ENCODE measurements at places on chromosomes 16 and 17.

GRCh38 chr17:50995668-50996067 lies 125.0 kb downstream of the SPAG9 start:
- DNase-seq: no peak

GRCh38 chr16:86462334-86463084 lies 47.8 kb upstream of the FOXF1 start:
- peak; percentile 57 for DNase-seq

DNA sequence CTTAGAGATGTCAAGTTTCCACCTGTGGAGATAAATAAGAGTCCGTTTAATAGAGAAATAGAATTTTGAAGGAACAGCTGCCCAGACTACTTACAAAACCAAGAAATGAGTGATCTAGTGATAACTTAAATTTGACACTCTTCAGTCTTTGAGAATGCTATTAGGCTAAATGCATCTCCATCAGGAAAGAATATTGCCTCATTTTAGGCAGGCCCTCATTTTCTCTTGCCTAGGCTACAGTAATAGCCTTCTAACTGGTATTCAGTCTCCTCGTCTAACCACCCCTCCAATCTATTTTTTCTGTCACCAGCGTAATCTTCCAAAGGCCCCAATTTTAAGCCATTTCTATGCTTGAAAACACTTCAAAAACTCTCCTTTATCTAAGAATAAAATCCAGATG lies 537.8 kb upstream of the CA10 start:
- DNase-seq: no peak

DNA sequence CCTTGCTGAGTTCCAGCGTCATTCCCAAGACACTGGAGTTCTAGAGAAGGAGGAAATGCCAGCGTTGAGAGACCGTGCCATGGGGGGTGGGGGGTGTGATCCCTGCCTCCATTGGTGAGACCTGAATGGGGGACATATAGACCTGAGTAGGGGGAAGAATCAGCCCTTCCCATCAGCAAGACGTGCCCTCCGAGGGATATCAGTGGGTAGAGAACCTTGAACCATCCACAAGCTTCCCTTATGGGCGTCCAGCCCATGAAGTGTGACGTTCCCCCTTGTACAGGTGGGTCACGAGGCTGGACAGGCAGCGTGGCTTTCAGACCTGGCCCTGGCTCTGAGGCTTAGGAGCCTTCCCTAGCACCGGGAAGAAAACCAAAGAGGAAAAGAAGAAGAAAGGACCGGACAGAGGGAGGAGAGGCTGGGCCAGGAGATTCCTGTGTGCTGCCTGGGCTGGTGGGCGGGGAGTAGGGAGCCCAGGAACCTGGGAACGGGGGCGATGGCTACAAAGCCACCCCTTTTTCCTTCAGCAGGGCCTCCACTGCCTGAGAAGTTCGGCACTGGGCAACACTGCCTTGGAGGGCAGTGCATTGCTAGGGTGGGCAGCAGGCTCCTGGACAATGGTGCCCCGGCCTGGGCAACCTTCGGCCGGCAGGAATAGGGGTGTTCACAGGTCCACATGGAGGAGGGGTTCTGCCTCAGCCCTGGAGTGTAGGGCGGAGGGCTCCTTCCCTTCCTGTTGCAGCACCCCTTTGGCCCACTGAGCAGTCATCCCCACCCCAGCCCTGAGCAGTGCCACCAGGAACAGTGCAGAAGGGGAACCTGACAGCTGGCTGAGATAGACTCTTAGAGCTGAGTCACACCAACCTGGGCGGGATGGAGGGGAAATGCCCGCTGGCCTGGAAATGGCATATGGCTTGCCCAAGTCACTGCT lies 7.2 kb downstream of the RAB11FIP4 start:
- no peak for DNase-seq

DNA sequence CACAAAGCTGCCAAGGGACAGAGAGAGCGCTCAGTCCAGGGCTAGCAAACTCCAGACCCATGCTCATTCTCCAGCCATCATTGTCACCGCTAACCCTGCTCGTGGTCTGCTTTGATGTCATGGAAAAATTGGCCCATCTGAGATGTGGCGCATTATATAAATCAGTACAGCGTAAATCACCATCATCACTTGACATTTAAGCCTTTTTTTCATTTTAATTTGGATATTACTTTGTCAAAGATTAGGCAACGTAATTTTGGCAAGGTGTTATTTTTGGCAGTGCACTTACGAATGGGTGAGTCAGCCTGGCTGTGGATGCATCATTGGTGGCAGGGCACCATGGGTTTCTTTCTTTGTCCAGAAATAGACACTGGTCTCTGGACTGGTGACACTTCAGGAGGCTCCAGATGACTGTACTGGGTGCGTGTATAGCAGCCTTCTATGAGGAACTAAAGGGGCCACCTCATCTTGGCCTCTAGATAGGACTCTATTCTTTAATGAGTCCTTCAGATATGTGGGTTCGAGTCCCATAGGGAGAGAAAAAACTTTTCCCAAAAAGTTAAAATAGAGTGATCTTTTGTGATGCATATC lies 166.3 kb downstream of the MSI2 start:
- no peak for DNase-seq

DNA sequence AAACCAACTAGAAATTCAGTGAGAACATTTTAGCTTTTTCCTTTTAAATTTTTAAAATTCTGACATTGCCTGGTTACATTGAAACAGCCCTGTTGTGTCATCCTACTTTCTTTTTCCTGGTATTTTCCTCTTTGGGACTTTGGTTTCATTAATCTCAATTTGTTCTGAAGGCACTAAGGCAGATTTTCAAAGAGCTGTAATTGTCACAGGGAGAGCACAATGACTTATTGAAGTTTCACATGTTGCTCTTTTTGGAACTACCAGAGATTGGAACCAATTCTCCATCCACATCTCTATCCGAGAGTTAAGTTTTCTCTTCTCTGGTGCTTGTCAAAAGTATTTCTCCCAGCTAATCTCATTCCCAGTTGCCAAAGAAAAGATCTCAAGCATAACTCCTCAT lies 144.7 kb upstream of the TBX2 start:
- DNase-seq: peak; percentile 59

DNA sequence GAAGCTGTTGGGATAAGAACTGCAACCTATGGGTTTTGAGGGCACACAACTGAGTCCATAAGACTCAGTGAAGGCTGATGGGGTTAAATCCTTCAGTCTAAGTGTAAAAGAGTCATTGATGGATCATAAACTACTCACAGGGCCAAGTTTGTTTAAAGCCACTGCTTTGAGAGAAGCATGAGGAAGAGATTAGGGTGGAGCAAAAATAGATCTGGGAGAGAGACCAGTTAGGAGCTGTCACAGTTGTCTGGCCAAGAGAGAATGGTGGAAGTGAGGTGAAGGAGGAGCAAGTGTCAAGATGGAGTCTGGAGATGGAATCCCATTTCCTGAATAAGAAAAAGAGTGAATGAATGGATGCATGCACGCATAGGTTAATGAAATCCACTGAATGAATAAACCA lies 379.1 kb upstream of the CDH11 start:
- DNase-seq: no peak

DNA sequence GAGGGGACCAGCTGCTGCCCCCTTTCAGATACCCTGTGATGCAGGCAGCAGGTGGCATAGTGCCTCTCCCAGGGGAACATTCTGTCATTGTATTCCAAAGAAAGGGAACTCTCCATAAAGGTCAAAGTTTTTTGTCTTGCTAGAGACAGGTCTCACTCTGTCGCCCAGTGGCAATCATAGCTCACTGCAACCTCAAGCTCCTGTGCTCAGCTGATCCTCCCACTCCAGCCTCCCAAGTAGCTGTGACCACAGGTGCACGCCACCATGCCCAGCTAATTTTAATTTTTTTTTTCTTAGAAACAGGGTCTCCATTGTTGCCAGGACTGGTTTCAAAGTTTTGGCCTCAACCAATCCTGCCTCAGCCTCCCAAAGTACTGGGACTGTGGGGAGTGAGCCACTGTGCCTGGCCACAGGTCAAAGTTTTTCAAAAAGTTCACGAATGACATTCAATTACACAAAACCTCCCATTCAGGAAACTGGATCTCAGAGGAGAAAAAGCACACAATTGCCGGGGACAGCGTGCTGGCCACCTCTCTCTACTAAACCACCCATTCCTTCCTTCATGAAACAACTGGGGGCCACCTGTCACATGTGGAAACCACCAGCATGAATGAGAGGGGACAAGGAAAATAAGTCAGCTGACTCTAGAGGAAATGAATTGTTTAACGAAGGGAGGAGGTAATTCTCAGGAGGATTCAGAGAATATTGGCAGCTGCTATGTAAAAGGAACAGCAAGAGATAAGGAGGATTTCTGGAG lies 80.0 kb downstream of the MARCHF10 start:
- DNase-seq: no peak

DNA sequence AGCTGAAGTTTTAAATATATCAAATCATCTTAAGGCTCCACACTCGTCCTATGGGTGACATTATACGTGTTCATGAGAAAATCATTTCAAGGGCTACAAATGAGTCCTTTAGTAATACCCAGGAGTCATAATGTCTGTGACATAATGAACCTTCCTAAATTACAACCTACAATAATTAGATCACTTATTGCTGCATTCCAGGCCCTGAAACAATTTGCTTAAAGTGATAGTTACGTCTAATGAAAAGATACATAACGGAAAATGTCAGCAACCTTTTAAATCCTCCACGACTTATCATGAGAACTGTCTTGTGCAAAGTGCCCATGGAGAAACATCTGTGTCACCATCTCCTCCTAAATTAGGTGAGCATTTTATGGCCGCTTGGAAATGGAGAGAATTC lies 43.4 kb downstream of the IRX3 start:
- no peak for DNase-seq

GRCh38 chr16:79691007-79691406 lies 90.5 kb upstream of the MAF start:
- peak; percentile 40 for DNase-seq
